ENCODE measurements at places on chromosomes 5 and 9.
A peak's percentile ranks its signal among the peaks of the same experiment; 100 is the strongest.

DNA sequence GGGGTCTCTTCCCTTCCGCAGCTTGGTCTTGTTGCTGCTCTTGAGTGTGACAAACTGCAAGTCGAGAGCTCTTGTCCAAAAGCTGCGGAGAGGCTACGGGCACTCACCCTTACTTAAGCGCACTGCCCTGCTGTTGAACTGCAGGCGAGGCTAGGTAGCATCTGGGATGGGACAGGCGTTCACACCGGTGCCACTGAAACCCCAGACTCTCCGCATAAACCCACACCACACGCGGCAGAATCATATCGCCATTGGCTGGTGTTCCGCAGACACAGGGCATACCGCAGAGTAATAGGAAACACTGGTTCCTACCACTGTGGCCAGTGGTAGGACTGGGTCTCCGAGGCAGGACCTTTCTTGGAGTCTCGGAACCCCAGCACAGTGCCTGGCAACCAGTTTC is 2.2 kb upstream of the NPR3 start:
- no peak for DNase-seq

DNA sequence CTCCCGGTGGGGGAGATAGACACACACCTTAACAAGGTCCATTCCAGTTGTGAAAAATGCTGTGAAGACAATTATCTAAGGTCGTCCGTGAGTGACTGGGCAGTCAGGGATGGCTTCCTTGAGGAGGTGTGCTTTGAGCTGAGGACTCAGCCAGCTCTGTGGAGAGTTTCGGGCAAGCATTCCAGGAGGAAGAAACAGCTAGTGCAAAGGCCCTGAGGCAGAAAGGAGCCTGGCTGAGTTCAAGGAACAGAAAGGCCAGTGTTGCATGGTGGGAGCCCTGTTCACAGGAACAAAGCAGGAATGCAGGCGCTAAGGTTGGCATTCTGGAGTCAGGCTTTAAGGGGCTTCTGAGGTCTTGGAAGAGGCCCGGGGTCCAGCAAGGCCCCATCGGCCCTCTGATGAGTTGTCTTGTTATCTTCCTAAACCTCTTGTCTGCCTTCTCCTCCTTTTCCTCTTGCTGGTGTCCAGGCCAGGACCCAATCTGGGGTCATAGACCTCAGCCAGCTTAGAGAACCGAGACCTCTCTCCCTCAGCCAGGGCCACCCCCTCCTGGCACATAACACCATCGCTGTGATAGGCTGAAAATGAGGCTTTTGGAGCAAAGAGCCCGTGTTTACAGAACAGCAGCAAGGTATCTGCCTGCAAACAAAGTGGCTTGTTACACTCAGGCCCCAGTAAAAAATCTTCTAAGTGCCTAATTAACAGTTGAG is 270.2 kb upstream of the MVB12B start:
- no peak for DNase-seq

DNA sequence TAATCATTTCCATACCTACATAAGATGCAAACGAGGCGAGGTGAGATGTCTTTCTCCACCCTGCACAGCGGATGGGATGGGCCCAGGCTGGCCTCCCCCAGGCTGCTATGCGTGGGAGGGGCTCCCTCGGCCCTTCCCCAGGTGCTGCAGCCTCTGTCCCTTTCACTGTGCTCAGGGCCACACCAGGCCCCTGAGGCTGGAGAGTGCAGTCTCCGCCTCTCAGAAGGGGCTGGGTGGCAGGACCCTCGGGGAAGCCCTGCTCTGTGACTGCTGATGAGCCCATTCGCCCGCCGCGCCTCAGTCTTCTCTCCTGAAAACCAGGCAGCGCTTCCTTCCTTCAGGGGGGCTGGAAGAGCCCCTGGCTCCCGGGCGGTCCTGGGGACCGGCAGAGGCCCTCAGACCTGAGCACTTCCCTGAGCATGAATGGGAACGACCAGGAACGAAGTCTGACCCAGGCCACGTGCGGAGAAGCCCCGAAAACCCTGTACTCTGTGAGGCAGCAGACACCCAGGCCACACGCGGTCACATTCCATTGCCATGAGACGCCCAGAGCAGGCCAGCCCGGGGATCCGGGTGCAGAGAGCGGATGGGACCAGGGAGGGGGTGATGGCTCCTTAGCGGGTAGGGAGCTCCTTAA is 21.9 kb upstream of the NOTCH1 start:
- peak; percentile 98 for DNase-seq

DNA sequence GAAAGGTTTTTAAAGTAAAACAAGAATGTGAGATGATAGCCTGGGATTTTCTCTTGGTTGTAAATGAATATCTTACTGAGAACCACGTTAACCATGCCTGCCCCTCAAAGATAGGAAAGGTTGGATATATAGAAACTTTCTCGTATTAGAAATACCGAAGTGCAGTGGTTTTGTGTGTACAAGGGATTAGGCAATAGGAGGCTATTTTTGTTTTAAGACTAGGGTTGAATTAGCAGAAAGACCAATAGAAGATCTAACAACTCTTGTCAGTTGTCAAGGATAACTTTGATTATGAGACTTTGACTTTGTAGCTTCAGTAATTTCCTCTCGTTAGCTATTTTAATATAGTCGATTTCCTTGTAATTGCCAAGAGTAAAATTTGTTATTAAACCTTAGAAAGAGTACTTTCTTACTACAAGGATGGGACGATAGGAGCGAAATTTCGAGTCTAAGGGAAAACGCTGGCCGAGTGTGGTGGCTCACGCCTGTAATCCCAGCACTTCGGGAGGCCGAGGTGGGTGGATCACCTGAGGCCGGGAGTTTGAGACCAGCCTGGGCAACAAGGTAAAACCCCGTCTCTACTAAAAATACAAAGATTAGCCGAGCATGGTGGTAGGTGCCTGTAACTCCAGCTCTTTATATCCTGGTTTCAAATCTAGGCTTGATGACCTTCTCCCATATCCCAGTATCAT is 838 bp downstream of the POLK start:
- DNase-seq: no peak

DNA sequence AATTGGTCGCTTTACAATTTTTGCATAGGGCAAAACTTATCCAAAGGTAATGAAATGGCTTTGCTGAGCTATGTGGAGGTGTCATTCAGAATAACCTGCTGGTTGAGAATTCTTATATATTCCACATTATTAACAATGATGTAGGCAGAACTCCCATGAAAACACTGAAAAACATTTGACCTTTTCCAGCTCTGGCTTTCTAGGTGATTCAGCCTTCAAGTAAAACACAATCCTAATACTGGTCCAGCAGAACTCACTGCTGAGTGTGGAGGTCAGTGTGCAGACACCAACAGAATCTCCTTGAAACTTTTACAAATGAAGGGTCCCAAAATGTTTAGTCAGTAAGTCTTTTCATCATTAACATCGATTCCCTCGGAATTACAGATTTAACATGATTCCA is 162.0 kb upstream of the EFNA5 start:
- no peak for DNase-seq

GRCh38 chr9:134461426-134461982 is 135.2 kb downstream of the RXRA start:
- DNase-seq: no peak

DNA sequence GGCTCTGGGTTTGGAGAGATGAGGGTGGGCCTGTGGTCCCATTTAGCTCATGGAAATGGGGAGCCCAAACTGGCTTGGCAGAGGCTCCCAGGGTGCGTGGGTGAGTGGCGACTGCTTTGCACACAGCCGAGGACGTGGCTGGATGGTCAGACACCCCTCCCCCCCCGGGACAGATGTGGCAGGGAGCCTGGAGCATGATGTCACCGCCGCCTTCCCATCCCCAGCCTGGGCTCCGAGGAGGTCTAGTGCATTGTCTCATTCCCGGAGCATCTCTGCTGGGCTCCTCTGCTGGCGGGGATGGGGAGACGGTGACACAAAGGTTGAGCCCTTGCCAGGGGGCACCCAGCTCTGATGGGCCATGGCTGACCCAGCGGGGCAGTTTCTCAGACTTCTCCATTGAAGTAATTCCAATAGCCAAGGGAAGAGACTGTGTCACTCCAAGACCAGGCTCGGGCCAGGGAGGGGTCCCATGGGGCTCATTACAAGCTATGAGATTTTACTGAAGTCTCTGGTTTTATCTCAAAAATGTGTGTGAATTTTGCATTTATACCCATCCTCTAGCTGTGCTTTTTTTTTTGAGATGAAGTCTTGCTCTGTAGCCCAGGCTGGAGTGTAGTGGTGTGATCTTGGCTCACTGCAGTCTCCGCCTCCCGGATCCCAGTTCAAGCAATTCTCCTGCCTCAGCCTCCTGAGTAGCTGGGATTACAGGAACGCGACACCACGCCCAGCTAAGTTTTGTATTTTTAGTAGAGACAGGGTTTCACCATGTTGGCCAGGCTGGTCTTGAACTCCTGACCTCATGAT is 36.1 kb downstream of the HMCN2 start:
- DNase-seq: no peak

DNA sequence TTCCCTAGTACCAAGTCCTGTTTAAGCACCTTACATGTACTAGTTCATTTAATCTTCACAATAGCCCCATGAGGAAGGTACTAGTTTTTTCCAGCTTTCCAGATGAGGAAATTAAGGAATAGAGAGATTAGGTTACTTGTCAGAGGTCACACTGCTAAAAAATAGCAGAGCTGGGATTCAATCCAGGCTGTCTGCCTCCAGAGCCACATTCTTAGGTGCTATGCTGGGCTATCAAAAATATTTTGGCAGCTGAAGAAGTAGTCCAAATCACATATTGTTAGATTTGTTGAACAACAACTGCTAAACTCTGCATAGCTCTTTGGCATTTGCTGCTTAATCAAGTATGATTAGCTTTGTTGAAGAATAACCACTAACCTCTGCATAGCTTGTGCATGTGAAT is 591.5 kb upstream of the KLF4 start:
- no peak for DNase-seq

DNA sequence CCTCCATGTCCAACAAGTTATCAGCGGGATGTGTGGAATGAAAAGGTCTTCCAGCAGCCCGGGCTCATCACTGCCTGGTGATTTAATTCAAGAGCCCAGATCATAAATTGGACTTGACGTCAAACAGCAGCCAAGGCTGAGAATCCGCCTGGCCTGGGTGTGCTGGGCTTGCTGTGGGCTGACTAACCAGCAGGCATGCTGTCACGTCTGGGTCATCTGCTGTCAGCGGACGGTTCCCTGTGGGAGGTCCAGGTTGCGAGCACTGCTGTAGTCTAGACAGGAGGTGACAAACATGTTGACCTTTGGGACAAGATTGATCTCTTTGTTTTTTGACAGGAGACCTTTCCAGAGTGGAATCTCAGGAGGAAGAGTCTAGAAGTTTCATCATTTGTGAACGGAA is 289.7 kb downstream of the OSTF1 start:
- DNase-seq: peak; percentile 81

GRCh38 chr9:89525446-89526374 is 27.8 kb upstream of the SEMA4D start:
- no peak for DNase-seq

DNA sequence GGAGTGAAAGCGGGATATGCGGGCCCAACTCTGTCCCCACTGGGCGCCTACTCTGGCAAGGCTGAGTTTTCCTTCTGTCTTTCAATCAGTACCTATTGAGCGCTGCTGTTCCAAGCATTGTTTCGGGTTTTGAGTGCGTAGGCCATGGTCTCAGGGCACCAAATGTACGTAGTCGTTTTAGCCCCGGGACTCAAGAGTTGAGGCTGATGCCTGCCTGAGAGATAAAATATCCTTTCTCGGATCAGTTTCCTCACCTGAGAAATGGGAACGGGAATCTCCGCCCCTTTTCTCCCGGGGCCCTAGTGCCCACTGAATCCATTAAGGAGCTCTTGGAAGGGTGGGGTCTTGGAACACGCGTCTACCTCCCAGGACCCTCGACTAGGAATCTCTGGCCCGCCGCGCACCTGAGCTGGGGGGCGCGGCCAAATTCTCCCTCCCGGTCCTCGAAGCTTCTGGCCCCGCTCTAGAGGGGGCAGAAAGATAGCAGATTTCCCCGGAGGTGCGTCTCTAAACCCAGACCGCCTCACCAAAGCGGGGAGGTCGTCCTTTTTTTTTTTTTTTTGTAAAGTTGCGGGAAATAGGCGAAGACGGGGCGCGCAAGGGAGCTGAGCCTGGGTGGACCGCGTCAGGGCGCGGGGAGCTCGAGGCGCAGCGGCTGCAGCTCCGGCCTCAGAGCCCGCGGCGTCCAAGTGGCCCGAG is 494 bp upstream of the CXXC5 start:
- DNase-seq: no peak

- no peak for DNase-seq
Observed at GRCh38 chr9:123318202-123318601, 37.8 kb upstream of the CRB2 start.

GRCh38 chr5:56475689-56476486 is 242.8 kb upstream of the ANKRD55 start:
- peak; percentile 38 for DNase-seq

DNA sequence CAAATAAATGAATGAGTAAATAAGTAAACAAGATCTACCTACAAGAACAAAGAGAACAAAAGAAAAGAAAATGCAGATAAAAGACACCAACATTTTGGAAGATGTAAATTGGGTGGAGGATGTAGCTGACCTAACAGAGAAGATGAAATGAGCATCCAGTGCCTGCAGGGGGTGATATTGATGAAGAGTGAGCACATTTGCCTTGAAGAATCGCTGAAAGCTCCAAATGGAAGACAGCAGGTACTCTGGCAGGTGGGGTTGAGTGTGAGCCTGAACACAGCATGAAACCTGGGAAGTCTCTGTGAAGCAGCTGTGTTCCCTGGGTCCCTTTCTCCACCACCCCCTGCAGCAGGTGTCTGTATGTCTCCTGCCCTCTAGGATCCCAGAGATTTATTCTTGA is 125.6 kb downstream of the NXNL2 start:
- DNase-seq: no peak

DNA sequence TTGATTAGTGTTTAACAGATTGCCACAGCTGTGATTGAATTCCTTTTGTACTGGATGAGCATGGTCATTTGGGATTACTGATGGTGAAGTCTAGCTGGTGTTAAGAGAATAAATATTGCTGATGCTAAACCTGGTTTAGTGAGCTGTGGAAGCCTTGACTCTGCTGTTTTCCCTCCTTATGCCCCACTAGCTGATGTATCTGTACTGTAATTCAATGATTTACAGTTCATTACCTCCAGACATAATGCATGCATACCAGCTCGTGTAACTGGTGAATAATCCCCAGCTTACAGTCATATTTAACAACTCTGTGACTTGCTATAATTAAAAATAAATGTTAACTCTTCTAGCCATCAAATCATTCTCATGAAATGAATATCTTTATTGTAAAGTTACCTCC is 1.7 kb upstream of the CMYA5 start:
- no peak for DNase-seq

Measured in SJSA1 (cell line).